ENCODE measurements at places on chromosomes 12 and 14.
A peak's percentile ranks its signal among the peaks of the same experiment; 100 is the strongest.

DNA sequence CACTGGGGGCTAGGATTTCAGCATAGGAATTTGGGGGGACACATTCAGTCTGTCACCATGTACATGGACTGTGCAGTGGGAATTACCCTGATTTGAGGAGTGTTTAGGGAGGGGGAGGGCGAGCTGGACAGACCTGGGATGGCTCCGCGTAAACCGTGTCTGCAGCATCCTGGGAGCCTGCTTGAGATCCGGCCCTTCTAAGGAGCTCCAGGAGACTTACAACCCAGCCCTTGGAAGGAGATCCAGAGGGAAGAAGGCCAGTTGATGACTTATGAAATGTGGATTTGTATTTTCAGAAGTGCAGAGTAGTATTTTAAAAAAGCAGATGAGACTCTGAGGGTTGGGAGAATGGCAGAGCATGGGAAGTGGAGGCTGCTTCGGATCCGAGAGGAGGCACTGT is 153.2 kb downstream of the CACNA1C start:
- ATAC-seq: no peak

GRCh38 chr12:104243971-104244370 is 28.4 kb downstream of the TXNRD1 start:
- ATAC-seq: no peak

GRCh38 chr12:81992461-81992860 is 233.3 kb upstream of the PPFIA2 start:
- ATAC-seq: no peak

GRCh38 chr14:63848890-63849289 is 3.9 kb upstream of the SYNE2 start:
- no peak for ATAC-seq

- ATAC-seq: no peak
Measured at GRCh38 chr14:59343585-59343984, 121.6 kb downstream of the GPR135 start.

DNA sequence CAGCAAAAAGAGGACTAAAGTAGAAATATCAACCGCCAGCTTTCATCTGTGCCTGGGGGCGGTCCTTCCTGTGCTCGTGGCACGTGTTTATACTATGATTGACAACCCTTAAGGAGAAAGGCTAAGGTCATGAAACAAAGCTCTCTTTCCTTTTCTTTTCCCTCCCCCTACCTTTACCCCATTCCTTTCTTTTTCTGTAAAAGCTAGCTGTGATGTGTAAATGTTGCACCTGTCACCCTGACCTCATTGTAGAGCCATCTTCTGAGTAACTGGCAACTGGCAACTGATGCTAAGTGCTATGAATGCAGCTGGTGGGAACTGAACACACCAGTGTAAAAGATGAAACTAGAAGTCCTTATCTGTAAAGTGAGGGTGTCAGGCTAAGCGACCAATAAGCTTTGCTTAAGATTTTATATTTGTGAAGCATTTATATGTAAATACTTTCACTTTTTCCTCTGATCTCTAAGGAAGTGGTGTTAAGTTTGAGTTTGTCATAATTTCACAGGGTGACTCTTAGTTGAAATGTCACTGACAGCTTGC is 102.8 kb upstream of the BCAT1 start:
- peak; percentile 80 for ATAC-seq

- ATAC-seq: no peak
Measured at GRCh38 chr14:71204231-71204630, 297.0 kb downstream of the PCNX1 start.

DNA sequence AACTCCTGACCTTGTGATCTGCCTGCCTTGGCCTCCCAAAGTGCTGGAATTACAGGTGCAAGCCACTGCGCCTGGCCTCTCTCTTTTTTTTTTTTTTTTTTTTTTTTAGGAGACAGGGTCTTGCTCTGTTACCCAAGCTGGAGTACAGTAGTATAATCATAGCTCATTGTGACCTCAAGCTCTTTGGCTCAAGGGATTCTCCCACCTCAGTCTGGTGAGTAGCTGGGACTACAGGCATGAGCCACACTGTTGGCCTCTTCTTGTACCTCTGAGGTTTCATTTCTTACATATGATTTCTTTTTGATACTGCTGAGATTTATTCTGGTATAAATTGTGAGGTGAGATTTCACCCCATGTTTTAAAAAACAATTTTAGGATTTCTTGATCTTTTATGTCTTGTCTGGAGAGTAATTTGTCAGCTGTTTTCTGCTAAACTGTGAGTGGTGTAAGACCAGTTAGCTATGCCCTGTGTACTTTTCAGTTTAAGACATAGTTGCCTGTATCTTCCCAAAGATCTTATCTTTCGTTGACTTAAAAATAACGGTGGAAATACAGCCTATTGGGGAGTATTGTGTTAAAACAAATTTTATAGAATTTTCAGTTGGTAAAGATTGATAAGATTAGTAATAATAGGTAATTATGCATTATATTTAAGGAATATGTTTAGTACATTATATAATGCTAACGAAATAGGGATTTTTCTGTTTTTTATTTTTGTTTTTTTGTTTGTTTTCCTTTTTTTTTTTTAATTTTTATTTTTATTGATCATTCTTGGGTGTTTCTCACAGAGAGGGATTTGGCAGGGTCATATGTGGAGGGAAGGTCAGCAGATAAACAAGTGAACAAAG is 31.7 kb downstream of the WDR20 start:
- no peak for ATAC-seq

DNA sequence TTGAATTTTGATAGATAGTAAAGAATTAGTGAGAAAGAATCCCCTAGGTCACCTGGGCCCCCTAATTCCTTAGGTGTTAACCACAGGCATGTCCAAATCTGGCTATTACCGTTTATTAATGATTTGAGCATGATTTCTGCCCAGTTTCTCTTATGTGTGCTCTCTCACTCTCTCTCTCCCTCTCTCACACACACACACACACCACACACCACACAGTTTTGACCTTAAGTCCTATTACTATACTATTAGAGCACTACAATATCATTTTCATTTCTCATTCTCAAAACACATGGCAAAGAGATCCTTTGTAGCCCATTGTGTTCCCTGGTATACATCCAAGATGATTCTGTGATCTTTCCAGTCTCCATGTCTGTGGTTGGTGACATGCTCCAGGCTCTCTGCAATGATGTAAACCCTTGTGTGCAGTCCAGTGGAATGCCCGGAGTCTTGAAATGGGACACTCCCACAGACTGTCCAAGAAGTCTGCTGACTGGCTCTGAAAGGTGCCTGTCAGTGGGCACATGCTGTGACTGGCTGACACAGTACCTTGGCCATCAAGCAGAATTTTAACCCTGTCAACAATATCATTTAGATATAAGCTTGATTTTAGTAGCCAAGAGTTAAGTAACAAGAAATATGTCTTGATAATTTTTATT is 96.2 kb downstream of the FIGNL2 start:
- ATAC-seq: no peak

- no peak for ATAC-seq
Measured at GRCh38 chr14:104344818-104345620, 206.6 kb downstream of the KIF26A start.
